ENCODE measurements at places on chromosomes 2 and 18.

- DNase-seq = peak; percentile 75
- H3K4me1 ChIP-seq = peaks cover 25% of the 10 kb centered on the region
- H3K27me3 ChIP-seq = peaks cover 95% of the 10 kb centered on the region
- H3K27ac ChIP-seq = peak overlapping the region; percentile 82
Measured at GRCh38 chr2:176126929-176127773, 2.4 kb upstream of the HOXD8 start.

GRCh38 chr2:190927301-190927700 lies 46.7 kb downstream of the GLS start:
- no peak overlapping the region for H3K4me3 ChIP-seq
- no peaks in the 10 kb centered on the region for H3K27me3 ChIP-seq
- peaks cover 53% of the 10 kb centered on the region for H3K36me3 ChIP-seq

- no peaks in the 10 kb centered on the region for H3K4me1 ChIP-seq
- peaks cover 2% of the 10 kb centered on the region for H3K36me3 ChIP-seq
- no peaks in the 10 kb centered on the region for H3K27me3 ChIP-seq
Measured at GRCh38 chr2:44553456-44553855, 191.7 kb downstream of the CAMKMT start.

GRCh38 chr2:61905372-61906185 lies at the start of gene COMMD1:
COMMD1 (plus strand) TSS chr2:61905674; CDS start chr2:61905679, 5 bp downstream.
- peak; percentile 88 for DNase-seq
- H3K27ac ChIP-seq = peak within 1 kb of the TSS; percentile 67
- peaks cover 29% of the 10 kb centered on the region for H3K4me1 ChIP-seq
- peak within 1 kb of the TSS; percentile 95 for H3K4me3 ChIP-seq

DNA sequence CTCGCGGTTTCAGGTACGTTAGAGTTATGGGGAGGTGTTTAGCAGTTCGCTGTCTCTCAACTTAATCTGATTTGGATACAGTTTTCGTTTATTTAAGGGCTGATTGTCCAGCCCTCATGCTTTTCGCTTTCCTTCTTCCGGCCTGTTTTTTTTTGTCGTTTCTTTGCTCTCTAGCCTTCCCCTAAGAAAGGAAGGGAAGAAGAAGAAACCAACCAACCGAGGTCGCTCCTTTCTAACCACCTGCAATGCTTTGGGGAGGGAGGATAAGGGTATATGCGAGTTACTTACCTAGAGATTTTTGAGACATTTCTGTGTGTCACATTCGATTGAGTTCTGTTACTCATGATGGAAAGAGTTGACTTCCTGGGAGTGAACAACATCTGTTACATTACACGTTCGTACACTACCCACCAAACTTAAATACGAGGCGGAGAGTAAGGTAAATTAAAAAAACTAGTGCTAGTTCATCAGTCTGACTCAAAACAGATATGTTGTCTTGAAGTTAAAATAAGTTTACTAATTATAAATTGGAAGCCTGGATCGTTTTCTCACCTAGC lies 918 bp downstream of the EIF5B start:
- H3K27me3 ChIP-seq = no peaks in the 10 kb centered on the region
- peak; percentile 38 for DNase-seq
- no peak overlapping the region for H3K4me3 ChIP-seq
- peaks cover 7% of the 10 kb centered on the region for H3K36me3 ChIP-seq
- peaks cover 38% of the 10 kb centered on the region for H3K4me1 ChIP-seq

DNA sequence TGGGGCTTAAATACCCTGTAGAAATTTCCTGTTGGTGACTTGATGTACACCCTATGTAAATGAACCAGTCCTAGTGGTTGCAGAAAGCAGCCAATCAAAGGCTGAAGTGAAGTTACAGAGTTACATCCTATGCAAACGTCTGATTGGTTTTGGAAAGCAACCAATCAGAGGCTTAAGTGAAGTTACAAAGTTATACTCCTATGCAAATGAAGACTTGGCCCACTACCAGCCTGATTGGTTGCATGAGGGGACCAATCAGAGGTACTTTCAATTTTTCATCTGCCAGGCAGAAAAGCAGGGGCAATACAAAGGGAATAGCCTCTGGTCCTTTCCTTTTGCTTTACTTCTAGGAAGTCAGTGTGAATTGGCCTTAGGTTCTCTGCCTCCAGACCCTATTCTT lies 13.6 kb upstream of the ZNF397 start:
- no peak overlapping the region for H3K27ac ChIP-seq
- DNase-seq = no peak
- no peaks in the 10 kb centered on the region for H3K27me3 ChIP-seq
- peaks cover 3% of the 10 kb centered on the region for H3K4me1 ChIP-seq

GRCh38 chr18:24054130-24054529 lies 39.6 kb downstream of the TTC39C start:
- no peak overlapping the region for H3K4me3 ChIP-seq
- peaks cover 73% of the 10 kb centered on the region for H3K4me1 ChIP-seq
- H3K27ac ChIP-seq = peak overlapping the region; percentile 19
- peaks cover 53% of the 10 kb centered on the region for H3K36me3 ChIP-seq
- H3K27me3 ChIP-seq = no peaks in the 10 kb centered on the region

DNA sequence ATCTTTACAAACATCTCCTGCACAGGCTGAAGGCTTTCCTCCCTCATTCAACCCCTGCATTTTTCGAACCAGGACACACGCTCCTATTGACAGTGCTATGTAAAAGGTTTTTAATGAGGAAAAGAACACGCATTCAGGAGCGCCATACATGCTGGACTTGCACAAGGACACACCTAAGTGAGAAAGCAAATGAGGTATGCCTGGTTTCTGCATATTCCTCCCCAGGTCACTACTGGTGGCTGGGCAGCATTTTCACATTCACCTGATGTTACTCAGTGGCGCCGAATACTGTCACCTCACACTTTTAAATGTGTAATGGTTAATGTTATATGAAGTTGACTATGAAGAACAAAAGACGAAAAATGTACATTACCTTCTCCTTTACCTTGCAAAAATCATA lies 150.6 kb downstream of the ANTXR1 start:
- no peak for DNase-seq
- H3K4me1 ChIP-seq = peaks cover 2% of the 10 kb centered on the region
- H3K4me3 ChIP-seq = no peak overlapping the region
- H3K27me3 ChIP-seq = peaks cover 10% of the 10 kb centered on the region

DNA sequence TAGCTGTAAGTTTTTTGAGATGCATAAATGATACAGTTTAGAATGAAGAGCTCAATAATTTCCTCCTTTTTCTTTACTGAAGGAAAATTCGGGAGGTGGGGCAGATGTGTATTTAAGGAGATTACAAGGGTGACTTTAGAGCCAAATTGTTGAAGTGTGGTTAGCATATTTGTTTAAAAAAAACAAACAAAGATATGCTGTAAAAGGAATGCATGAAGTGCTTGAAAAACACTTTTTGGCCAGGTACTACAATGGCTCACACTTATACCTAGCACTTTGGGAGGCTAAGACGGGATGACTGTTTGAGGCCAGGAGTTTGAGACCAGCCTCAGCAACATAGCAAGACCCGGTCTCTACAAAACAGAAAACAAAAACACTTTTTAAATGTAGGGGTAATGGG lies 38.4 kb downstream of the CD302 start:
- peaks cover 39% of the 10 kb centered on the region for H3K36me3 ChIP-seq
- peaks cover 2% of the 10 kb centered on the region for H3K4me1 ChIP-seq
- no peak for DNase-seq
- no peaks in the 10 kb centered on the region for H3K27me3 ChIP-seq

DNA sequence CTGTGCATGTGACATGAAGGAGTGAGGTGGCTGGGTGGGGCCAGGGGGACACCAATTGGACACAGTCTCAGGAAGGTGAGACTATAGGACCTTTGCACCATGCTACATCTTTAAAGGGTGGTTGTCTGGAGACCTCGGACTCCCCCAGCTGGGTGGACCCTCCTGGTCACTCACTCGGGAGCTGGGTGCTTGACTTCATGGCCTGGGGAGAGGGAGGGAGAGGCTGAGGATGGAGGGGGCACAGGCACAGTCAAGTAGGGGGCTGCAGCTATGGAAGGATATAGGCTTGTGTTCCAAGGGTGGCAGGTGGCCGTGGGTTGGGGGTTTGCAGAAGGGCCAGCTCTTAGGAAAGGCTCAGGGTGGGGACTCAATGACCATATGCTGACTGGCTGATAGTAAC lies 7.1 kb upstream of the CELF4 start:
- no peaks in the 10 kb centered on the region for H3K4me1 ChIP-seq
- no peak overlapping the region for H3K27ac ChIP-seq
- no peaks in the 10 kb centered on the region for H3K36me3 ChIP-seq
- peaks cover 33% of the 10 kb centered on the region for H3K27me3 ChIP-seq
- no peak for DNase-seq
- no peak overlapping the region for H3K4me3 ChIP-seq

DNA sequence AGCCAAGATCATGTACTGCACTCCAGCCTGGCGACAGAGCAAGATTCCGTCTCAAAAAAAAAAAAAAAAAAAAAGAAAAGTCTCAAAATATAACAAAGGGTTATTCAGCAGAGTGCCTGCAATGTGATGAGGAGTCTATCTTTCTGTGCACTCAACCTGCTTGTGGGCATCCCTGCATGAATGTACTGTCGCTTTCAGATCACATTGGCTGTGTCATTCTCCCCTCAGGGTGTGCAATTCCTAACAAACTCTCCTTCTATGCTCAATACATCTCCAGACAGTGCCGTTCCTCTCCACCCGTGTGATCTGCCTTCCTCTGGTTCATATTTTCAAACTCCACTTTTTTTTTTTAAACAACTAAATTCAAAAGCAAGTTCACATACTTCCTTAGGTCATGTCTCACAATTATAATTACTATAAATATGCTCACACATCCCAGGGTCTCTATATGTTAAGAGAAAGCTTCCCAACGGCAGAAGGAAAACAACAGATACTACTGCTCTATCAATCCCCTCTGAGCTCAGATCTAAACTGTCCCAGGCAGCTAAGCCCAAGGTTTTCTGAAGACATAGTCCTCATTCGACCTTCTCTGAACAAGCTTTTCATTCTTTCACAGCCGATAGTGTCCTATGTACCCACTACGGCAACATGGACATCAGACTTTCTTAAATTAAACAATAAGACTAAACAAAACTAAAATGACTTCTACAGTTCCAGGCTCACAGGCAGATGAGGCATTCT lies 35.2 kb downstream of the PTMA start:
- no peaks in the 10 kb centered on the region for H3K27me3 ChIP-seq
- no peak overlapping the region for H3K4me3 ChIP-seq
- no peak overlapping the region for H3K27ac ChIP-seq

- peaks cover 97% of the 10 kb centered on the region for H3K4me1 ChIP-seq
- peaks cover 4% of the 10 kb centered on the region for H3K27me3 ChIP-seq
- no peak overlapping the region for H3K4me3 ChIP-seq
- H3K36me3 ChIP-seq = no peaks in the 10 kb centered on the region
- peak overlapping the region; percentile 94 for H3K27ac ChIP-seq
- DNase-seq = no peak
Measured at GRCh38 chr2:8543060-8543382, 138.8 kb upstream of the ID2 start.

DNA sequence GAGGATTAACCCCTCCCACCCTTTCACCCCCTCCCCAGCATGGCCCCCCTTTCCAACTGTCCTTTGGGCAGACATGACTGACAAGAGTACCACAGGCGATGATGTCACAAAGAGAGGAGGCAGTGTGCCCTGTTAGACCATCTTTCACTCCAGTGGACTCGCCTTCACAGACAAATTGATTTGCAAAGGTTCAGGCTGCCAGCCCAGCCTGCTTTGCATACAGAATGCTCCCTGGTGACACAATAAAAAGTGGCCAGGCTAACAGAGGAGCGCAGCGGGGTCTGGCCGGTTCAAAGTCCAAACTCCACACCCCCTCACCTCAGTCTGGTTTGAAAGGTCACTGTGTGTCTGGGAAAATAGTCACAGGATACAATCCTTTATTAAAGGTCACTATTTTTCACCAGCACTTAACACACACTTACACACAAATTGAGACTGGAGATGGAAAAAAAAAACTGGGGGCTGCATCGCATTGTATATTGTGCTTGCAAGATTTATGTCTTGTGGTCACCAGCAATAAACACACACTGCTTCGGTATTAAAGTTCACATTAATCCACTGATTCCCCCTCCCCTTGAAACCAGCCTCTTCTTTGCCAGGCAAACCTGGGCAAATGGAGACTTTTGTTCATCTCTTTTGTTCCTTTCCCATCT lies 236.9 kb downstream of the BCL11A start:
- no peak for DNase-seq
- no peak overlapping the region for H3K27ac ChIP-seq
- no peak overlapping the region for H3K4me3 ChIP-seq
- no peaks in the 10 kb centered on the region for H3K36me3 ChIP-seq
- H3K27me3 ChIP-seq = peaks cover 13% of the 10 kb centered on the region

GRCh38 chr2:235966396-235966795 lies 201.8 kb downstream of the GBX2 start:
- H3K36me3 ChIP-seq = no peaks in the 10 kb centered on the region
- no peak overlapping the region for H3K27ac ChIP-seq
- H3K4me3 ChIP-seq = no peak overlapping the region
- DNase-seq = no peak
- H3K27me3 ChIP-seq = peaks cover 4% of the 10 kb centered on the region

DNA sequence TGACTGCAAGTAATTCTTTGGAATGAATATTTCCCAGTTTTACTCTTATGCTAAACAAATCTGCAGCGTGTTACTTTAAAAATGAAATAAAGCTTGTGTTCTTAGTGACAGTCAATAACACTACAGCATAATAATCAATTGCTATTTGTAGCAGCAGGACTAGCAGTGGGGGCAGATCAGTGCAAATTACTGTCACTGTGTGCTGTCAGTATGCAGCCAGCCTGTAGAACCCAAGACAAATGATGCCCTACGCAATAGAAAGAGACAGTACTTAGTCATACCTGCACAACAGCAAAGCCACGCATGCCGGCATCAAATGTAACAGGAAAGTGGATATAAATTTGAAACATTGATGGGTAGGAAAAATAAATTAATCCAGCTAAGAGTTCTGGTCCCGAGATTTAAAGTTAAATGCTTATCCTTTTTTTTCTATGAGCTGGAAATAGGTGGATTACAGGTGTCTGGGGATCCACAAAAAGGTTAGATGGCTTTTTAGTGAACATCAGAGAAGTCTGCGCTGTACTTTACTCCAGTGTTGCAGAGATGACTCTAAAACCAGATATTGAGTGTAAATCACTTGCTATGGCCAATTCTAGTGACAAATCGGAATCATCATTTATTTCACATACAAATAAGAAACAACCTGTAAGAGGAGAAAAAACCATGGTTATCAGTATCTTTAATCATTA lies 812.4 kb upstream of the ZEB2 start:
- H3K36me3 ChIP-seq = no peaks in the 10 kb centered on the region
- DNase-seq = no peak
- H3K27ac ChIP-seq = no peak overlapping the region
- no peak overlapping the region for H3K4me3 ChIP-seq

- H3K27ac ChIP-seq = no peak overlapping the region
- no peak for DNase-seq
- no peaks in the 10 kb centered on the region for H3K36me3 ChIP-seq
- H3K4me3 ChIP-seq = no peak overlapping the region
Measured at GRCh38 chr2:9658972-9659371, 28.2 kb upstream of the YWHAQ start.
